ENCODE measurements at places on chromosomes 6 and 20.

GRCh38 chr20:33791540-33791939 lies 19.6 kb upstream of the CHMP4B start:
- no peak for DNase-seq

GRCh38 chr6:101747160-101747559 lies 353.7 kb downstream of the GRIK2 start:
- DNase-seq: no peak

DNA sequence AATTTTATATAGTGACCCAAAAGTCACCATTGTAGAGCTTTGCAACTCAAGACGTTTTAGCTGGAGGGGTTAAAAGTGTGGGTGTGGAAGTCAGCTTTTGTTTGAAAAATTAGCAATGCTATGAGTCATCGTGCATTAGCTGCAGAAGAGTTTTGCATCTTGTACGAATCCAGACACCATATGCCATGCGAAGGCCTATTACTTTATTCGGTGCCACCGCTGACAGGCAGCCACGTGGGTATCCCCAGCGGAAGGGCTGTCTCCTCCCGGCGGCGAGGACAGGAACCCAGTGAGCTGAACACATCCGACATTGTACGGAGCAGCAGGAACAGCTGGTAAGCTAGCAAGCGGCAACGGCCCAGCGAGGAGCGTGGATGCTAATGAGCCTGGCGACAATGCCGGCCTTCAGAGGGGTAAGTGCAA lies 84.4 kb downstream of the INSM1 start:
- peak; percentile 87 for DNase-seq

DNA sequence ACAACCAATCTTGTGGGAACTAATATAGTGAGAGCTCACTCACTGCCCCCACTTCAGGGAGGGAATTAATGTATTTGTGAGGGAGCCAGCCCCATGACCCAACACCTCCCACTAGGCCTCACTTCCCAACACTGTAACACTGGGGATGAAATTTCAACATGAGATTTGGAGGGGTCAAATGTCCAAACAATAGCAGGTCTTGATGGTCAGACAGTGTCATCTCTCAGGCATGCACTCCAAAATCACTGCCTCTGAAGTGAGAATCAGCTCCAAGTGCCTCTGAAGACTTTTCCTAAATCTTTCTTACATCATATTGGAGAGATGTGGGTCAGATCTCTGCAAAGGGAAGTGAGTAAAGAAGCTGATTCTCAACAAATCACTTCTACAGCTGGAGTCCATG lies 13.8 kb upstream of the SAYSD1 start:
- DNase-seq: no peak

GRCh38 chr6:123380257-123380656 lies 256.5 kb downstream of the TRDN start:
- peak; percentile 30 for DNase-seq

DNA sequence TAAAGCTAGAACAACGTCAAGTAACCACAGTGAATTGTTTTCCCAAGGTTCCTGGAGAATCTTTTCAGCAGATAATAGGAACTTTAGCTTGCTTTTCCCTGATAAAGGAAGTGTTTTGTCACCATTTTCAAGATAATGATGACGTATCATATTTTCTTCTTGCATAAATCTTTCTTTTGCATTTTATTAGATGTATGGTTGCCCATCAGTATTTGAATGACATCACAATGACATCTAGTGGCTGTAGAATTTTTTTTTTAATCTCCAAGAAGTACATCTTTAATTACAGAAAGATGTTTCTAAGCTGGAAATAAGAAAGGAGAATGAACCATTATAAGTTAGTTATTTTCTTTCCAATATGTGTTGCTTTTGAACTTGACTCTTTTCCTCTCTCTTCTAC lies 83.0 kb downstream of the CENPW start:
- peak; percentile 6 for DNase-seq

DNA sequence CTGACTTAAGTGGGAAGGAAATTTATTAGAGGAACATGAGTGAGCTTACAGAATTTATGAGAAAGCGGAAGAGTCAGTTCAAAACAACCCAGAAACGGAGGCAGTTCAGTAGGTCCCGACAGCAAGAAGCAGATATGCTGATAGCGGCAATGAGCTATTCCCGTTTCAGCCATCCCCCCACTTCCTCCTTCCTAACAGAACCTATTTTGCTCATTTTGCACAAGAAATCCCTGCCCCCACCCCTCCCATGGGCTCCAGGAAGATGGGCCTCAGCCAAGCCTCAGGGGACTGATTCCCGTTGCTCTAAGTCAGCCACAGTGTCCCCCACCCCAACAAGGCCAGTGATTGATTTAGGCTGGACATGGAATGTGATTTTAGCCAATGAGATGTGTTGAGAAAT lies 157.5 kb downstream of the CEBPB start:
- peak; percentile 59 for DNase-seq

DNA sequence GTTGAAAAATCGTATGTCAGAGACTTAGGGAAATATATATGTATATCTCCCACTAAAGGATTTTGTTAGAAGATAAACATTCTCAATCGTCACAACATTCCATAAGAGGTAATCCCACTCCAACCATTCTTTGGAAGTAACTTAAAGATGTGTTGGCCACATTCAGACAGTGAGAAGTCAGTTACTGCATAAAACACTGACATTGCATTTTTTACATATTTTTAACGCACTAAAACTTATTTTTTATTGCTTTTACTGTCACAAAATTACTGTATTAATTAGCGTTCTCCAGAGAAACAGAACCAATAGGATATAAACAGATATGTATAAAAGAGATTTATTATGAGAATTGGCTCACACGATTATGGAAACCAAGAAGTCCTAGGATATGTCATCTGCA lies 74.3 kb upstream of the VGLL2 start:
- DNase-seq: no peak

DNA sequence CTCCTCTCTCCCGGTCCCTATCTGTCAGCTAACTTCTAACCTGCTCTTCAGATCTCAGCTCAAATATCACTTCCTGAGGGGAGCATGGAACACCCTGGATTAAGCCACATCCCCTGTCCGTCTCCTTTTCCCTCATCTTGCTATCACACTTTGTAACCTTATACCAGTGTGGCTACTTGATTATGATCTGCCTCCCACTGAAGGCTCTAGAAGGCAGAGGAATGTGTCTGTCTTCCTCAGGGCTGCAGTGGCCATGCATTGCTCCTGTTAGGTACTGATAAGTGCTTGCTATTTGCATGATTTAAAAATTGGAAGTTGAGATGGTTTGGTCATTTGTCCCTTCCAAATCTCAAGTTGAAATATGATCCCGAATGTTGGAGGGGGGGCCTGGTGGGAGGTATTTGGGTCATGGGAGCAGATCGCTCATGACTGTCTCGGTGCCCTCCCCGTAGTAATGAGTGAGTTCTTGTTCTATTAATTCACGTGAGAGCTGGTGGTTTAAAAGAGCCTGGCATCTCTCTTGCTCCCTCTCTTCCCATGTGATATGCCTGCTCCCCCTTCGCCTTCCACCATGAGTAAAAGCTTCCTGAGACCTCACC lies 71.4 kb downstream of the PLCB4 start:
- no peak for DNase-seq

DNA sequence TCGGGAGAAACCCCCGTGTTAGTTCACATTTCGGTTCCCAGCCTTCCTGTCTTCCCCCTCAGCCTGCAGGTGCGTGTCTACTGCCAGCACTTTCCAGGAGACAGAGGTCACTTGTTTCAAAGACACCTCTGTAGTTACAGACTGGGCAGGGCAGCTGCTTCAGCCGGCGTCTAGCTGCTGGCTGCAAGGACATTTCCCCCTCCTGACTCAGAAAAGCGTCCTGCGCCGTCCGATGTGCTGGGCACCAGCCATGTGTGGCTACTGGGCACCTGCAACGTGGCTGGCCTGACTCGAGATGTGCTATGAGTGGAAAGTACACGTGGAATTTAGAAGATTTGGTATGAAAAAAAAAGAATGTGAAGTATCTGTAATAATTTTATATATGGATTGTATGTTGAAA lies 37.6 kb downstream of the RRBP1 start:
- no peak for DNase-seq

GRCh38 chr20:53394433-53394832 lies 199.2 kb downstream of the ZNF217 start:
- DNase-seq: no peak
